T-cell (primary cell): ENCODE measurements at places on chromosomes 11 and 22. TPM values are rescaled to one million over a fixed set of nuclear protein-coding genes. Genes with fewer than 3 reads are reported as not detected.

GRCh38 chr11:93514712-93515111 is 28.5 kb downstream of the SMCO4 start:
- no peak overlapping the region for H3K27ac ChIP-seq
- no peaks in the 10 kb centered on the region for H3K4me1 ChIP-seq
- no peaks in the 10 kb centered on the region for H3K36me3 ChIP-seq
- no peak for DNase-seq
- H3K4me3 ChIP-seq, result no peak overlapping the region

DNA sequence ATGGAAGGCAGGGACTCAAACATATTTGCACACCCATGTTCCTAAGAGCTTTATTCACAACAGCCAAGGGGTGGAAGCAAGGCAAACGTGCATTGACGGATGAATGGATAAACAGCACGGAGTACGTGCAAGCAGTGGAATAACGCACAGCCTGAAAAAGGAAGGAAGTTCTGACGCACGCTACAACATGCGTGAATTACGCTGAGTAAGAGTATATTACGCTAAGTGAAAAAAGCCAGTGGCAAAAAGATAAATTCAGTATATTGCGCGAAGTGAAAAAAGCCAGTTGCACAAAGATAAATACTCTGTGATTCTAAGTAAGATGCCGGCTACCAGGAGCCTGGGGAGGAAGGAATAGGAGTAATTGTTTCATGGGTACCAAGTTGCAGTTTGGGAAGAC is 19.5 kb downstream of the PHF21B start:
- no peaks in the 10 kb centered on the region for H3K36me3 ChIP-seq
- DNase-seq, result no peak

BTBD18 gene
- 0.09 TPM for total RNA-seq

KRTAP5-11 gene
- total RNA-seq, result not detected
